ENCODE measurements at places on chromosomes 5 and 9. TPM values are rescaled to one million over a fixed set of nuclear protein-coding genes. Genes with fewer than 3 reads are reported as not detected.

DNA sequence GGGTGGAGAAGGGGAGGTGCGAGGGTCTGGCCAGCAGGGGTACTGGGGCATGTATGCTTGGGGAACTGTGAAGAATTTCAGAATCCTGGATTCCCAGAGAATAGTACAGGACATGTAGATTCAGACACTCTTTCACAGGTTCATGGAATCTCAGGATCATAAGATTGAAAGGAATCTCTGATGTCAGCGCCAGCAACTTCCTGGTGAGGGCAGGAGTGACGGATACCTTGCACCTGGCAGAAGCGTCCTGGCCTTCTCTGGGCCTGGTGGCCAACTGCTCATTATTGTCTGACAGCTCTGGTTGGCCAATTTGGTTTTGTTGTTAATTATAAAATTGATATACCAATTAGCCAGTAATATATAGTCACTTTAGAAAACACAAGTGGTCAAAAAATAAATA is 6.9 kb downstream of the GM2A start:
- DNase-seq, result no peak

GRCh38 chr5:52743970-52744369 is 43.7 kb upstream of the ITGA1 start:
- peak; percentile 78 for DNase-seq

DNA sequence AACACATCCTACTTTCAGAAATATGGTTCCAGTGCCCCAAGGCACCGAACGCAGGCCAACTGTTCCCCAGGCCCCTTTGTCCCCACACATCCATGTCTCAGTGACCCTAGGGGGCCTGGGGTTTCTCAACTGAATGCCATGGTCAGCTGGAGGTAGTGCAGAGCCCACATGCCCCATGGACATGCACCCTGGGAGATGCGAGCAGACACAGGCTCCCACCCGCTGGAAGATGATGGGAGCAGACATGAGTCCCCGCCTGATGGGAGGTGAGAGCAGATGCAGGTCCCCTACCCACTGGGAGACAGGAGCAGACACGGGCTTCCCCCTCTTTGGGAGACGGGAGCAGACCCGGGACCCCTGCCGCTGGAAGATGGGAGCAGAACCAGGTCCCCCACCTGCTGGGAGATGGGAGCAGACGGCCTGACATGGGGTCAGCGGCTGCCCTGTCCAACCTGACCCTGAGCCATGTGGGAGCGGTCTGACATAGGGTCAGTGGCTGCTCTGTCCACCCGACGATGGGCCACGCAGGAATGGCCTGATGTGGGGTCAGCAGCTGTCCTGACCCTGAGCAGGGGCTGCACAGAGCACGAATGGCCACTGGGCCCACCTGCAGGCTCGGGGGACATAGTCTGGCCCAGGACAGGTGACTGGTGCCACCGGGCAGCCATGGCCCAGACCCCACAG is 18.4 kb downstream of the ZDHHC11B start:
- no peak for DNase-seq

- no peak for DNase-seq
Measured at GRCh38 chr9:95433096-95433819, 83.5 kb downstream of the PTCH1 start.

Gene NCS1
- 33.0 TPM for total RNA-seq
